ENCODE measurements at places on chromosomes 7 and 10. TPM values are rescaled to one million over a fixed set of nuclear protein-coding genes. Genes with fewer than 3 reads are reported as not detected.

Gene RAPGEF5
- 35.8 TPM for total RNA-seq

Gene VSTM4
- 8.2 TPM for total RNA-seq

Gene PLAC9
- 8.0 TPM for total RNA-seq

Gene DAGLB
- total RNA-seq: 18.3 TPM
